ENCODE measurements at places on chromosomes 5 and 9.
A peak's percentile ranks its signal among the peaks of the same experiment; 100 is the strongest.

GRCh38 chr9:31136524-31136923 lies 1247.9 kb upstream of the ACO1 start:
- DNase-seq = no peak

DNA sequence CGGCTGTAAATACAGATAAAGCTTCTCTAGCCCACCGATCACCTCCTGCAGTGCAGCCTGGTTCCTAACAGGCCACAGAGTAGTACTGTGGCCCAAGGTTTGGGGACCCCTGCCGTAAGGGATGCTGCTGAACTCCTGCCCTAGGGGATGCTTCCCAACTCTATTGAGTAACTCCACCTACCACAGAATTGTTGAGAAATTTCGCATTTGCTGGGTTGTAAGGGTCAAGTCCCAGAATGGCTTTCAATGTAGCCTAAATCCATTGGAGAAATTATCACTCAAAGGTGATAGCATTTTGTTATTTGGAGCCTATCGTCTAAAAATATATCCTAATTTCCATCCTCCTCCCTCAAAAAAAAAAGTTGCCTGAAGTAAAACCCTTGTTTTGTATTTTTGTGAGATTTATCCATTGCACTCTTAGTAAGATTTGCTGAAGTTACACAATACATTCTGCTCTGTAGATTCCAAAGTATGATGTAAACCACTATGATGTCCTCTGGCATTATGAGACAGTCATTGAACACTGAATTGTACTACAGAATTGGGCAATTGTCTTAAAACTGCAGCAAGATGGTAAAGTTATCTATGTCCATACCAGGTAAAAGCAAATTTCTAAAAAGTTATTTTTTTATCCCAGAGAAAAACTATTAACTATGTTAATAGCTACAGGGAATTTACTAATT lies 14.0 kb downstream of the ACTBL2 start:
- DNase-seq = no peak

DNA sequence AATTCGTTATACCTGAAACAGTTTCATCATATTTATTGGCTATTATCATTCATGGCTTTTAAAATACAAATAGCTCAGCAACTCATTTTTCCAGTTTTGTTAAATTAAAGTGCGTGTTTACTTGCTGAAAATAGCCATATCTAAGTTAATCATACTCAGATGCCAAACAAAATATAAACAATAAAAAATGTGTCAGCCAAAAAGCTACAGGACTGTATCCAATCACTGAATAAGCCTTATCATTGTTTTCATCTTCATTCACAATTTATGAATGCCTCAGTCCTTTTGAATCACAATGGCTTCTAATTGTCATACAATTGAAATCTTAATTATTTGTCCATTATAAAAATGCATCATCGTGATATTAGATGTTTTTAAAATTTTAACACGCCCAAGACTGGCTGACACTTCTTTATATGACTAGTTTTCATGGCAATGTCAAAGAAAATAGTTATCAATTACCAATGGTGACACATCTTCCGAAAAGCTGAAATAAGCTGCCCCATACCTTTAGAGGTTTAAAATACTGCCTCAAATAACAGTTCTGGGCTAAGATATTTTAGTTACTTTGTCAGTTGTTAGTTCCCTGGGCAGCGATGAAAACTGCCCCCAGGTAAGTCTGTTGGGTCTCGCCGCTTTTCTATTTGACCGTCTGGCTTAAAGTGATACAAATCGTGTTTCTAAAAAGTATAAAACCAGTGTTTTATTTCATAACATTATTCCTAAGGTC lies 1.8 kb downstream of the NFIB start:
- no peak for DNase-seq

DNA sequence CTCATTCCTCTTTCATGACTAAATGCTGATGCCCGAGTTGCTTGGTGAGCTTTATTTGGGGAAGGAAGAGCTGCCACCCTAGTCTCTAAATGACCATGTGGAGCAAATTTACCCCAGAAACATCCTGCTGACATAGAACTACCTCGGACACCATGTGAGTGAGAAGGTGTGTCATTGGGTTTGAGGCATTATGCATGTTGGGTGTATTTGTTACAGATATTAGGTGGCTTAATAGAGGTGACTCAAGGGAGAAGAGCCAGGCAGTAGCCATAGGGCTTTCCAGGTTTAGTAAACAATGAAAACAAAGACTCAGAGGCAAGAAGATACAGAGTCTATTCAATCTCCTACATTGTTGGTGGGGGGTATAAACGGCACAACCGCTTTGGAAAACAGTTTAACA lies 581.5 kb downstream of the CCDC171 start:
- no peak for DNase-seq

DNA sequence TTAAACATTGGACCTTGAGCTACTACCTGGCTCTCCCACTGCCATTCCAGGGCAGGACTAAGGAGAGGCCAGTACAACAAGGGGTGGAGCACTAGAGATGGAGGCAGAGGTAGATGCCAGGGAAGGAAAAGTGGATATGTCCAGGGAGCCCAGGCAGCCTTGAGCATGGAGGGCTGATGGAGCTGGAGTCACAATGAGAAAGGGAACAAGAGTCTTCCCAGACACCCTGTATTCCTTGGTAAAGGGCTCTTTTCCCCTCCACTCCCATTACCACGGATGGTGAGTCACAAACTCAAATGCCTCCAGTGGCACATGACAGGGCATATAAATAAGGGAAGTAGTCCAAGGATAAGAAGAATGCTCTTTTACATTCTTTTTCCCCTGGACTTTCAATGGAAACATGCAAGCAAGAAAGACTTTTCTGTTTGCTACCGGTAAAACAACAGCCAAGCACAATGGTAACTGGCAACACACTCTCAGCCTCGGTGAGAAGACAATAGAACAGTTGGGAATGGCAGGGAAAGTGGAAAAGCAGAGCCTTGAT lies 16.7 kb downstream of the ERAP1 start:
- DNase-seq = no peak

DNA sequence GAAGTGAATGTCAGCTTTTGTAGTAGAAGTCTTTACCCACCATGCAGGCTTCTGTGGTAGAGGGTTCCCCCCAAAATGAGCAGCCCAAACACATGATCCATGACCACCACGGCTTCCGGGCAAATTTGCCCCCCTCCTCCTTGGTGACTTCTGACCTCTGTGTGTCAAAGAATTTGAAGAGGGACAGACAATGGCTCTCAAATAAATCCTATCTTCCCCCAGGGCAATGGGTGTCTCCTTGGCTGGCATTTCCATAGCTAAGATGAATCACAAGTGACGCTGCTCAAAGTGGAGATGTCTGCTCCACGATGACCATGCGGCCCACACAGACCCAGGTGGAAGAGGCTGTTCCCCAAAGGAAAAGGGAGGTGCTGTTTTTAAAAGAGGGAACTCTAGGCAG lies 30.2 kb upstream of the BOD1 start:
- DNase-seq = no peak

- DNase-seq = no peak
Measured at GRCh38 chr9:14312719-14313377, 1.1 kb downstream of the NFIB start.

- DNase-seq = no peak
Measured at GRCh38 chr5:82748688-82749460, 328.3 kb downstream of the TMEM167A start.

- no peak for DNase-seq
Measured at GRCh38 chr5:39019254-39019653, 54.9 kb downstream of the RICTOR start.

DNA sequence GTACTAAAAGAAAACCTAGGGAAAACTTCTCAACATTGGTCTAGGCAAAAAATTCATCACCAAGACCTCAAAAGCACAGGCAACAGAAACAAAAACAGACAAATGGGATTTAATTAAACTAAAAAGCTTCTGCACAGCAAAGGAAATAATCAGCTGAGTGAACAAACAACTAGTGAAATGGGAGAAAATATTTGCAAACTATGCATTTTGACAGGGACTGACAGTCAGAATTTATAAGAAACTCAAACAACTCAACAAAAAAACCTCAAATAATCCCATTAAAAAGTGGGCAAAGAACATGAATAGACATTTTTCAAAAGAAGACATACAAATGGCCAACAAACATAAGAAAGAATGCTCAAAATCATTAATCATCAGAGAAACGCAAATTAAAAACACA lies 189.4 kb downstream of the AUH start:
- DNase-seq = no peak

GRCh38 chr5:169943026-169943425 lies 37.3 kb downstream of the INSYN2B start:
- DNase-seq = no peak

DNA sequence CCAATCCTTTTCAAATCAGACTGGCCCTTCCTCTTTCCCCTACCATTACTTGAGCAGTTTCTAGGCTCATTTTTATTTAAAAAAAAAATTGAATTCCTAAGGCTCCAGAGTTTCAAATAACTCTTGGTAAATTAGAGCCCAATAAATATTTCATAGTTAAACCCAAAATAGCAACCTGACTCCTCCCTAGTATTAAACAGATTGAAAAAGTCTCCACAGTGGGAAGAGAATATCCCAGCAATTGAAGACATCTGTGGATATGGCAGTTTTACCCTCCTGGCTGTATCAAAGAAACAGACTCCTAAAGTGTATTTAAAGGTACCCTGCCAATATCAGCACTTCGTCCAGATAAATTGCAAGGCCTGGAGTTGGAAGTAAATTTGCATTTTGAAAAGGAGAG lies 52.7 kb upstream of the GDNF start:
- DNase-seq = no peak

- DNase-seq = no peak
Measured at GRCh38 chr5:73883646-73884045, 257.6 kb downstream of the ARHGEF28 start.

DNA sequence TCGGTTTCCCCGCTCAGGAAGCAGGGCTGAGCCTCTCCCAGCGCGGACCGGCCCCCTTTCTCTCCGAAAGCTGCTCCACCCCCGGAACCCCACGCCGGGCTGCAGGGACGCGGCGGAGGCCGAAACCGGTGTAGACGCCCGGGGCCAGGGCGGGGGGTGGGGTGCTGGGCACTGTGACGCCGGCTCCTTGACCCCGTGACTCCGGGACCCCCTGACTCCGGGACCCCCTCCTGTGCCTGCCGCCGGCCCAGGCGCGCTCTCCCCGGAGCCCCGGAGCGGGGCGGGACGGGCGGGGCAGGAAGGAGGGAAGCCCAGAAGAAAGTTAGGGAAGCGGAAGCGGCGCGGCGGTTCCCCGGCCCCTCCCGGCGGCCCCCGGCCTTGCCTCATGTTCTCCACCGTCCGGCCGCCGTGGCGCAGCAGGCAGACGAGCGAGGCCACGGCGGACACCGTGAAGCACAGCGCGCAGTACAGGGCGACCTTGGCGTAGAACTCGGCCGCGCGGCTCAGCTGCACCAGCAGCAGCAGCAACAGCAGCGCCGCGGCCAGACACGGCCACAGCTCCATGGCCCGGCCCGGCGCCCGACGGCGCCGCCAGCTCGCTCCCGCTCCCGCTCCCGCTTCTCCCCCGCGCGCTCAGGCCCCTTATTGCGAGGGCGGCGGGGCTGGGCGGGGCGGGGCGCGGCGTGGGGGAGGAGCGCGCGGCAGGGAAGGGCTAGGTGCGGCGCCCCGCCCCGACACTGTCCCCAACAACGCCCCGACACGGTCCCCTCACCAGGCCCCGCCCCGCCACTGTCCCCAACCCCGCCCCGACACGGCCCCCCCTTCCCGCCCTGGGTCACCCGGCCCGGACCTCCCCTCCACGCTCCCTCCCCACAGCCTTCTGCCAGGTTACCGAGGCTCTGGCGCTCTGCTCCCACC lies at the start of gene AGPAT2:
Gene AGPAT2, minus strand, starts transcription at position 664 of the 918 bp plus-strand sequence. Its CDS starts 100 bp downstream, at position 564.
- peak; percentile 42 for DNase-seq

DNA sequence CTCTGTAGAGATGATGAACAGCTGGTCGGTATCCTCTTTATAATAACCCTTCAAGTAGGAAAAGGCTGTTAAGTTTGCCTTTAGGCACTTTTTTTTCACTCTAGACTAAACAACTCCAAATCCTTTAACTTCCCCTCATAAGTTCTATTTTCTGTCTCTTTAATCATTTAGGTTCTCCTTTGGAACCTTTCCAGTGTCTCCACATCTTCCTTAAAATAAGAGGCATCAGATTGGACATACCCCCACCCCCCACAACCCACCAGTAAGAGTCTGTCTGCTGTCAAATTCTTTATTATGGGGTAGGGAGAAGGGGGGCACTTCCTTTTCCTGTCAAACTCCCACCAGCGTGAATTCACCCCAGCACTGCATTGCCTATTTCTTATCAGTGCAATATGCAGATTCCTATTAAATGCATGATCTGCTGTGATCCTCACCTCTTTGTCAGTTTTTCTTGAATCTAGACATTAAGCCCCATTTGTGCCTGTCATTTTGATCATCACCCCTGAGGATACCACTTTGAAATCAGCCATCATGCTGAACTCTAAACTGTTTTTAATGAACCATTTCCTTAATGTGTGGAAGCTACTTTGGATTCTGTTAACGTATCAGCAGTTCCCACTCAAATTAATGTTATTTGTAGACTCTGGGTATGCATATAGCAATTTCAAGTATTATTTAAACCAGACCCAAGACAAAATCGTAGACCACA lies 212.2 kb downstream of the PDZD2 start:
- no peak for DNase-seq

DNA sequence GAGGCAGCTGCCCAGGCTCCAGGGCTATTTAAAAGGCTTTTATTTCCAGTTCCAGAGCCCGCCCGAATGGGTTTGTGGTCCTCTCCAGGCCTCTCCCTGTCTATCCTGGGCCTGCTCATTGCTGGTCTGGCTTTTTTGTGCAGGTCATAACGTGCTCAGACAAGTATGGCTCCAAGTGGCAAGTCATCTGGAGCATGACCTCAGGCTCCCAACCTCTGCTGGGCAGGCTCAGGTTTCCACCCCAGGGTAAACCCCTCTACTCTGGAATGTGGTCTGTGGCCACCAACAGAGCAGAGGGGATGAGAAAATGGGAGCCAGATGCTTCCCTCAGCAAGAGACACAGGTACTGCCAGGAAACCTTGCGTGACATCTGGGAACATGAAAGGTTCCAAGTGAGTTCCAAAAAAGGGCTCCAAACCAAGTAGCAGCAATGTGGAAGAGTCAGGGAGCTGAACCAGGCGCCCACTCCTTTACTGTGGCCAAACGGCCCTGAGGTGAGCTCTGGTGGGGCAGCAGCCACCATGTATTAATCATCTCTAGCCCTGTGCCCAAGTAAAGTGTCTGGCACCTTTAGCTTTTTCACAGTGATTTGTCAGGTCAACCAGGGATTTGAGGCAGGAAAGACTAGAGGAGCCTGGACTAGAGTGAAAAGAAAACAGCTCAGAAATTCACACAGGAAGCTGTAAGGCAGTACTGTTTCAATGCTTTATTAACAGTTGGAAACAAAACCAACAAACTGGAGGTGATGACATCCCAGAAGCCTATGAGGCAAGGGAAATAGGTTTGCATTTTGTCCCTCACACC lies 25.7 kb downstream of the PCDHGC5 start:
- DNase-seq = no peak

GRCh38 chr9:99753436-99753835 lies 68.2 kb upstream of the NR4A3 start:
- DNase-seq = no peak

DNA sequence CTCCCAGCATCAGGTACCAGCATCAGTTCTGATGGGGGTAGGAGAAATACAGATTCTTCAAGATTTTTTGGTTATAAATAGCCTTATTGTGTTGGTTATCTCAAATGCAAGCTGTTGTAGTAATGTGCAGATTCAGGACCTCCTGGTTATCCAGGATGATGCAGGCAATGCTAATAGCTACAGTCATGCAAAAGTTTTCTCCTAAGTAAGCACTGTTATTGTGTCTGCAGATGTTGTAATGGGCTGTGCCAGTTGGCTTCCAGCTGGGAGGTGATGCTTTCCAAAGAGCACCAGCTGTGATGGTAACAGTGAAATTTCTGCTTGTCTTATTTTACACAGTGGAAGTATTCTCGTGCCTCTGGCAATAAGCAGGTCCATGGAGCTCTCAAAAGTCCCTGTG lies 719.2 kb upstream of the CTNND2 start:
- DNase-seq = no peak

GRCh38 chr5:32339198-32339597 lies 26.5 kb upstream of the MTMR12 start:
- no peak for DNase-seq
